Gastroesophageal sphincter (tissue), 4 donors: ENCODE measurements at places on chromosomes 3 and 15.

- ATAC-seq: no peak
These were observed 1.1 kb downstream of the SYNPR start for GRCh38 chr3:63279005-63279841.

DNA sequence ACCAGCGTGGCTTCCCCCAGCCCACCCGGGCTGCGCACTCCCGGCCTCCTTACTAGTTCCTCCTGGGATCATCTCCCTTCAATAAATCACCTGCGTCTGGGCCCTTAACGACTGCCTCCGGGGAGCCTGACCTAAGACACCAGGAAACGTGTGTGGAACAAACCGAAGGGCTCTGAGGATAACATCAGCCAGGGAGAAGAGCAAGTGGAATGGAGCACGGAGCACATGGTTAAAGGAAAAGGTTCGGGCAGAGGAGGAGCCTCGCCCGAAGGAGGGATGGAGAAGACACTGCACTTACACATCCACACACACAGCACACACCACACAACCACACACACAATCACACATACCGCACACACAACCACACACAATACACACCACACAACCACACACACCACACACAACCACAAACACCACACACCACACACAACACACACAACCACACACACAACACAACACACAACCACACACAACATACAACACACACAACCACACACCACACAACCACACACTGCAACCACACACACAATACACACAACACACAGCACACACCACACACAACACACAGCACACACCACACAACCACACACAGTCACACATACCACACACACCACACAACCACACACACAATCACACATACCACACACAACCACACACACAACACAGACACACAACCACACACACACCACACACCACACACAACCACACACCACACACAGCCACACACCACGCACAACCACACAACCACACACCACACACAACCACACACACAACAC, 24.7 kb downstream of the CPN2 start:
- ATAC-seq: no peak

- ATAC-seq: no peak
These were observed 24.9 kb upstream of the SENP5 start for GRCh38 chr3:196842567-196843434.

- ATAC-seq: no peak
These were observed 636 bp upstream of the LRRC58 start for GRCh38 chr3:120349855-120350125.

DNA sequence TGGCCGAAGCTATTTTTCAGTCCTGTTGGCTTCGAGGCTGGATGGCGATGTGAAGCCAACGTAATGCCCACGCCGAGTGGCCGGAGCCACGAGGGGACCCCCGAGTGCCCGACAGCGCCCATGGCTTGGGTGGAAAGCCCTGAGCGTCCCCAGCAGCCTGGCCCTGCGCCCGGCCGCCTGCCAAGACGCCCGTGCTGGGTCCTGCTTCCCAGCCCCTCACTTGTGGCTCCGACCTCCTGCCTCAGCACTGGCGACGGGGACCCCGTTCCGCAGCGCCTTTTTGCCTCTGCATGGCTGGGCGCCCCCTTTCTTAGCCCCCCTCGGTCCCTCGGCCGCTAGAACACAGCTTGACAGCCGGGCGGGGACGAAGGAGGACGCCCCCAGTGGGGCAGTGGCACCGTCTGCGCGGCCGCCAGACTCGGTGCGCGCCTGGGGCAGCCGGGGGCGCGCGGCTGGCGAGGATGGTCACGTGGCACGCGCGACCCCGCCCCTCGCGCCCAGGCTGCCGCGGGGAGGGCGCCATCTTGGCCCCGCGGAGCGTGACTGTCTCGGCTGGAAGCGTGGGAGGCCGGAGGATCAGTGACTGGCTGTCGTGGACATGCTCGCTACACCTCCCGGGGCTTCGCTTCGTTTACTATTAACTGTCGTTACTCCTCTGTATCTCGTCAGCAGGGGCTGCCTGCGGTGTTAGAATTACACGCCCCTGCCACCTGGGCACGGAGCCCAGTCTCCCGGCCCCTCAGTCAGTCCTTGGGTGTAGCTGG, 626 bp upstream of the GPR176 start:
- peak; percentile 90 for ATAC-seq

GRCh38 chr3:30399394-30400181, 206.8 kb upstream of the TGFBR2 start:
- ATAC-seq: no peak

DNA sequence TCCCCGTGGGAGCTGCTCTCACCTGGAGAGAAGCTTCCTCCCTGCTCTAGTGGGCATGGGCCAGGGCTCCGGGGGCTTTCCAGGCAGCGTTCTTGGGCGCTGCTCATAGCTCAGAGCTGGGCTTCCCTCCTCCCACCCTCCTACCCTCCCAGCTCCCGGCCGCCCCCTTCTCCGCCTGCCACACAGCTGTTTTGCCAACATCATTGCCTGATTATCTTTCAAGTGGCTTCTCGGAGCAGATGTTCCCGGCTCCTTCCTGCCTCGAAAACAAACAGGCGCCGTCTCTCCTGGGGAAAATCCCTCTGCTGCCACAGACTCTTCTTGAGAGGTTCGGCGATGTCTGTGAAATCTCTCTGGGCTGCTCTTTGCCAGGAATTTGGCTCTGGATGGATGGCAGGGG, 195.6 kb downstream of the RPLP1 start:
- ATAC-seq: no peak

GRCh38 chr3:185753354-185753753, 71.5 kb downstream of the IGF2BP2 start:
- no peak for ATAC-seq

DNA sequence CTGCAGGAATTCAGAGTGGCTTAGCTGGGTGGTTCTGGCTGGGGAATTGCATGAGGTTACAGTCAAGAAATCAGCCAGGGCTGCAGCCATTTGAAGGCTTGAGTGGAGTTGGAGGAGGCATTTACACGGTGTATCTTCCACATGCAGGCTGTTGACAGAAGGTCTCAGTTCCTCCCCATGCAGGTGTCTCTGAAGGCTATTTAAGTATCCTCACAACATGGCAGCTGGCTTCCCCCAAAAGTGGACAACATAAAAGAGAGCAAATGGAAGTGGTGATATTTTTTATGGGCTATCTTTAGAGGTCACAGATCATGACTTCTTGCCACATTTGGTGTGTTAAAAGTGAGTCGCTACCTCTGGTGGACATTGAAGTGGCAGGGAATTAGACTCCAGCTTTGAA, 60.1 kb upstream of the SPRED1 start:
- ATAC-seq: no peak

GRCh38 chr3:43958005-43958770, 267.4 kb downstream of the ABHD5 start:
- ATAC-seq: no peak

DNA sequence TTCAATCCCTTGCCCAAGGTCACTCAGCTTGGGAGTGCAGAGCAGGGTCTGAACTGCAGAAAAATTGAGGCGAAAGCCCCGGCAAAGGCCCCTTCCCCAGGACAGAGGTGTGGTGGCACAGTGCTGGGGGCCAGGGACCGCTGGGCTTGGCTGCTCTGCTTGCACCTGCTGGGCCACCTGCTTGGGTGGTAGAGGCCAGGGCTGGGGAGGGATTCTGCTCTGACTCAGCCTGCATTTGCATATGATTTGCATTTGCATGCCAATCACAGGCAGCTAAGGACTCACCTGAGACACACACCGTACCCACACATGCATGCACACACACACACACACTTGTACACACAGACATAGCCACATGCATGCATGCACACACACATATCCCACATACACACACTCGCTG, 9.9 kb downstream of the GRM2 start:
- no peak for ATAC-seq

DNA sequence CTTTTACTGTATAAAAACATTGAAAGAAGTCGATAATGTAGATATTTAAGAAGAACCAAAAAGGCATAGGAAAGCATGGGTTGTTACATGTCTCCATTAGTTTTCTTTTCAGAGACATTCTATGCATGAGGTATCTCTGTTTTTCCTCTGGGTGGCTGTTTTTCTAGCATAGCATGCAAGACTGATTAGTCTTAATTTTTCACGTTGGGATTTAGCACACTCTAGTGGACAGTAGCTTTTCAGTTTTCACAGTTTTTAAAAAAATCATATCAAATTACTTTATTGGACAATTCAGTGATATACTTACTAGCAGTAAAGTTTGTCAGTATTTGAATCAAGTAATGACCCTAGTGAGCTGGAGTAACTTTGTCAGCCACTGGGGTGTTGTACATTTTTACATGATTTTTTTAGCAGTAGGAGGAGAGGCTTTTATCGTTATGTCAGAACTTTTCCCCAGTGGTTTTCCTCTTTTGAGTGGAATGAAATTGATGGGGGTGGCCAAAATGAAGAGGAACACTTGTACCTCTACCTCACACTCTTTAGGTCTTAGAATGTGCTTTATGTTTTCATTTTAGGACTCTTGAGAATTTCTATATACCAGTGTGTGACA, 57.2 kb downstream of the SEC22A start:
- ATAC-seq: peak; percentile 31

GRCh38 chr3:138732456-138732855, 102.3 kb downstream of the PIK3CB start:
- no peak for ATAC-seq

DNA sequence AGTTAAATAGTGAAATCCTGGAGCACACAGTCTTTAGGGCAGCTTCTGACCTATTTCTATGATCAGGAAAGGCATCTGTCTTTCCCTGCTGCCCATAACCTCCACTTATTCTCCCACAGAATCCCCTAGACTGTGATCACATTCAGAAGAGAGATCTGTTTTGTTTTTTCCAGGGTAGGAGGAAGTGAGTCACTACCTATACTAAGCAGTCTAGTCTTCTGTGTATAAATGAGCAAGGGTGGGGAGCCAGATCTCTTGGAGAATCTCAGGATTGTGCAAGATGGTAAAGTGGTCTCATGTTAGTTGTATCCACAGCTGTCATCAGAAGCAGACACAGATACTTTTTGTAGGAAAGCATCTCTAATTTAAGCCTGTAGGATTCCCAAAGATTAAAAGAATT, 11.8 kb upstream of the FBXO22 start:
- peak; percentile 39 for ATAC-seq

DNA sequence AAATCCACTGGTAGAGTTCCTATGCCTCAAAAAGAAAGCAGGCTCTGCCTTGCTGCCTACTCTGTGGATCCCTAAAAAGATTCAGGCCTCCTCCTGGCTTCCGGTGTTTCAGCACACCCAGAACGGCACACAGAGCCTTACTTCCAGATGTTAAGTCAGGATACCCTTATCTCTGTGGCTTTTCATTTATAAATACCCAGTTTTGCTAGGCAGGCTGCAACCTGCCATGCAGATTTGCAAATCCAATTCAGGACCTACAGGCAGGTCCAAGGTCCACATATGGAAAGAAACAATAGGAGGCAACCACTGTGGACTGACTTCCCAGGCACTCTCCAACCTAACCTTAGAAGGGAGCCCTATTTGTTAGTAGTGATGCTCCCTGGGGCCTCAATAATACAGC, 30.7 kb downstream of the EFL1 start:
- no peak for ATAC-seq

- no peak for ATAC-seq
These were observed 13.3 kb upstream of the LRRC15 start for GRCh38 chr3:194382892-194383223.

DNA sequence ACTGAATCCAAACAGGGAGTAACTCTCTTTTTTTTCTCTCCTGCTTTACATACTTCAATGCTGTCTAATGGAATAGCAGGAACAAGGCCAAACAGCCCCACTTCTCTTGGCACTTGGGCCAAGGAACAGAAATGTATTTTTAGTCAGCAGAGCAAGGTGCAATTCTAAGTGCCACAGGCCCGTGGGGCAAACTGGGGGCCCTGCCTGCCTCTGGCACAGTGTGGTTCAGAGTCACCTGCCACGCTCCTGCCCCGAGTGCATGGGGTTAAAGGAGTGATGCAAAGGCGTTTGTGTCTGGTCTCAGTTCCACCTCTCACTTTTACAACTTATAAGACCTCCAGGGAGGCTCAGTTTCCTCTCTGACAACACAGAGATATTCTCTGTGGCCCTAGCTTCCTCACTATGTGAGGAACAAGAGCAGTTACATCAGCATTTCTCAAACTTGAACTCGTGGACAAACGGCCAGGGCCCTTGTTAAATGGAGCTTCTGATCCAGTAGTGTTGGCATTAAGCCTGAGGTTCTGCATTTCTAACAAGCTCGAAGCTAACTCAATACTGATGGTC, 51.3 kb downstream of the LRIG1 start:
- ATAC-seq: peak; percentile 52

DNA sequence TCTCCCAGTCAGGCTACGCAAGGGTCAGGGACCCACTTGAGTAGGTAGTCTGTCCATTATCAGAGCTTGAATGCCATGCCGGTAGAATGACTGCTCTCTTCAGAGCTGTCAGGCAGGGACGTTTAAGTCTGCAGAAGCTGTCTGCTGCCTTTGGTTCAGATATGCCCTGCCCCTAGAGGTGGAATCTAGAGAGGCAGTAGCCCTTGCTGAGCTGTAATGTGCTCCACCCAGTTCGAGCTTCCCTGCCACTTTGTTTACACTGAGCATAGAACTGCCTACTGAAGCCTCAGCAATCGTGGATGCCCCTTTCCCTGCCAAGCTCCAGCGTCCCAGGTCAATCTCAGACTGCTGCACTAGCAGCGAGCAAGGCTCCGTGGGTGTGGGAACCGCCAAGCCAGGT, 57.5 kb upstream of the SETMAR start:
- ATAC-seq: no peak

GRCh38 chr15:27784107-27784506, 315.0 kb downstream of the OCA2 start:
- ATAC-seq: no peak

GRCh38 chr3:170331143-170331542, 26.4 kb upstream of the SKIL start:
- no peak for ATAC-seq

DNA sequence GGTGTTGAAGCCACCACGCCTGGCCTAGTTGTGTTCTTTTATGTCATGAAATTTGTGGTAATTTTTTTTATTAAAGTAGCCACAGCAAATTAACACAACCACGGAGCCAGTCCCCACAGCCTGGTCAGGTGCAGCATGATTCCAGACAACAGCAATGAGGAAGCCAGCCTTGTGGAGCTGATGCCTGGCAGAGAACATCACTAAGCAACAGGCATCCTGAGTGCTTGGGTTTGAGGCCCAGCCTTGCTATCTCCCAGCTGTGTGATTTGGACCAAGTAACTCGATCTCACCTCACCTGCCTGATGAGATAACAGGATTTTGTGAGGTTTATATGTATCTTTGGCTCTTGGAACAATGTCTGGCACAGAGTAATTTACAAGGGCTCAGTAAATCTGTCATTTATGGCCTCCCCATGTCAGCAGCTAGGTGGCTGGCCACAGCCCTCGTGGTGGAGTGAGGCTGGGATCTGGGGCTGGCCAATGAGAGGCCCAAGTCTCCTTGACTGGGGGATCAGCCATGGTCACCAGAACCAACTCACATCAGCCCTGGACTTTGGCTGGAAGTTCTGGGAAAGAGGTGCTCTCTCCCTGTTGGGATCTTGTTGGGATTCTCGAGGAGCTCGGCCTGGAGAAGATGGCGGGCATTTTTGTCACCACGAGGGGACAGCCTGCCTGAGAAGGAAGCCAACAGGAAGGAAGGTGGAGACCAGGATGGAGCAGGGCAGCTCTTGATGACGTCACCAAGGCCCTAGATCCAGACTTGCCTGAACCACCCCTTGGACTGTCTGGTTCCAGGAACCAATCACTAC, 22.8 kb upstream of the FLNB start:
- no peak for ATAC-seq
